Left colon (tissue), 2 donors: ENCODE measurements at places on chromosomes 4 and X. TPM values are rescaled to one million over a fixed set of nuclear protein-coding genes. Genes with fewer than 3 reads are reported as not detected.
A peak's percentile ranks its signal among the peaks of the same experiment; 100 is the strongest.

DNA sequence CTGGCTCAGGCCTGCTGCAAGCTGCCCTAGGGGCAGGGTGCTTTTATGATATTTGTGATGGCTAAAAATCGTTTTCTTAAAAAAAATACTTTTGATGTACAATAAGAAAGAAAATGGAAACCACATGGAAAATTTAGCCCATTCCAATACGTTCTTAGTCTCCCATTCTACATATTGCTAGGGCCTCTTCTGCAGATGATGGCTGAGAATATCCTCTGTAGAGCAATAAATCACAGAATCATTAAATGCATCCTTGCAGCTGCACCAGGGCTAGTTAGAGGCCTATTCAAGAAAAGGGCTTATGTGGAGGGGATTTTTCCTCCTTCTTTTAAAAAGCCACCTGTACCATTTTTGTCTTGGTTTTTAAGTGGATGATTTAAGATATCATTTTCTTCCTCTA lies 97.6 kb upstream of the C1GALT1C1 start:
- DNase-seq: no peak

DNA sequence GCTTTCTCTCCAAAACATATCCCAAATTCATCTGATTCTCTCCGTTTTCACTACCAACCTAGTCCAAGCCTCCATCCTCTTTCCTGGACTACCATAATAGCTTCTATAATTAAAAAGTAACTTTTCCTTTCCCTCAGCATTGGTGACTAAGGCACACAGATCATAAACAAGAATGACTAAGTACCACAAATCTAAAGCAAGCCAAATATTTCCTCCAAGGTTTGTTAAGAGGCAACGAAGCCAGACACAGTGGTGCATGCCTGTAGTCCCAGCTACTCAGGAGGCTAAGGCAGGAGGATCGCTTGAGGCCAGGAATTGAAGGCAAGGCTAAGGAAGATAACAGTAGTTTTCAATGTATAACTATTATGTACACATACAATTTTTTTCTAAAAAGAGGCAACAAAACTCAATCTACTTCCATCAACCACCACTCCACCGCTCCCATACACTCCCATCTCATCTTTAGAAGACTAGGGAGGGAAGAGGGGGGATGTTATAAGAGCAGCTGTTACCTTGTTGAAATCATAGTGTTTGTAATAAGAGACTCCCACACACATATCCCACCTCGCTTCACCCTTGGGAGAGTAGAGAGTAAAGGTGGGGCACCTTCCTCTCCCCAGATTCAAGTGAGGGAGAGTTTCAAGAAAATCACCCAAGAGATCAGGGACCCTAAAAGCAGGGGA lies 4.2 kb upstream of the JCHAIN start:
- DNase-seq: no peak

DNA sequence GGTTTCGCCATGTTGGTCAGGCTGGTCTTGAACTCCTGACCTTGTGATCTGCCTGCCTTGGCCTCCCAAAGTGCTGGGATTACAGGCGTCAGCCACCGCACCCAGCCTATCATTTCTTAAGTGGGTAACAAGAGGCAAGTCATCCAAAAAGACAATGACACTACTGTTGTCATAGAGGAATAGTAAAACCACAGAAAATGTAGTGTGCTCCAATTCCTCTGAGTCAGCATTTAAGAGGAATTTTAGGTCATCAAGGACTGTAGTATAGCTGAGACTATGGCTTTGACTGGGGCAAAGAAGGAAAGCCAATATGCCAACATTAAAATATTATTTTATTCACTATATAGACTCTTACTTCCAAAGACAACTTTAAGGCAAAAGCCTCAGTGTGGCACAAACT lies 48.4 kb downstream of the ATP8A1 start:
- no peak for DNase-seq

DNA sequence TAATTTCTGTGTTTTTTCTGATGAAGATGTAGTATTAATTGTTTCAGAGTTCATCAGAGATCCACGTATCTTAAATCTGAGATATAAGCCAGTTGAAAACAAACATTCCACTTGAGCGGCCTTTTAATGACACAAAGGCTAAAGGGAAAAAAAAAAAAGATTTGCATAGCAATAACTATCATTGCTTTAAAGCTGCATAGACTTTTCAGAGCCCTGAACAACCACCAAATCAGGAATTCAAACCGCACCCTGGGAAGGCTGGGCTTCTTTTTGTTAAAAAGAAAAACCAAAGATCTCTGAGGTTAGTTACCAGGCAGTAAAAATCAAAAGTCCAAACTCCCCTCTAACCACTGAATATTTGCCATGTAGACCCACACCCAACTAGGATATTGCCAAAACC lies 206.0 kb downstream of the HHIP start:
- DNase-seq: no peak

GRCh38 chrX:46305431-46305830 lies 239.8 kb downstream of the ZNF674 start:
- DNase-seq: no peak

GRCh38 chrX:49166914-49167739 lies 4.6 kb downstream of the MAGIX start:
- DNase-seq: peak; percentile 79

Gene TXK
- 1.8 TPM for total RNA-seq

DNA sequence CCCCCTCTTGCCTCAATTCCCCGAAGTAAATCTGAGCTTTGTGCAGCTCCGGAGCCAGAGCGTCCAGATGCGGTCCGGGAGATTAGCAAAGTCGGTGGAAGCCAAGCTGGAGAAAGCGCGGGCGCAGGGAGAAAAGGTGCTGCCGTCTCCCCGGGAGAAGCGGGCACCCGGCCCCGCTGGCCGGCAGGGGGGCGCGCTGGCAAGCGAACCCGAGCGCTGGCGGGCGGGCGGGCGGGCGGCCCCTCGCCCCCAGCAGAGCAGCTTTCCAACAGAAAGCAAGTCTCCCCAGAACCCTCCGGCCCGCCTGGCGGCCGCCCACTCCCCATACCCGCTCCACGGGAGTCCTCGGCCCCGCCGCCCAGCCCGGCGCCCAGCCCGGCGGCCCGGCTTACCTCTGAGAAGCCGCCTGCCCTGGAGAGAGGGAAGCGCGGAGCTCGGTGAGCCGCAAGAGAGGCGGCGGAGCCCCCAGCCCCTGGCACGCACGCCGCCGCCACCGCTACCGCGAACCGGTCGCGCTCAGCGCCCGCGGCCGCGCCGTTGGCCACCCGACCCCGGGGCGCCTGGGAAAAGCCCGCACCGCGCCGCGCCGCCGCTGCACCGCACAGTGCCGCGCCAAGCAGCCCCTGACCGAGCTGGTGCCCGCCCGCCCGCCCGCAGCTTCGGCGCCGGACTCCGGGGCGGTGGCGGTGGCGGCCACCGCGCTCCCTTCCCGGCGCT lies 529 bp upstream of the CITED1 start:
- no peak for DNase-seq

Gene FGF13
- 1.8 TPM for total RNA-seq

DNA sequence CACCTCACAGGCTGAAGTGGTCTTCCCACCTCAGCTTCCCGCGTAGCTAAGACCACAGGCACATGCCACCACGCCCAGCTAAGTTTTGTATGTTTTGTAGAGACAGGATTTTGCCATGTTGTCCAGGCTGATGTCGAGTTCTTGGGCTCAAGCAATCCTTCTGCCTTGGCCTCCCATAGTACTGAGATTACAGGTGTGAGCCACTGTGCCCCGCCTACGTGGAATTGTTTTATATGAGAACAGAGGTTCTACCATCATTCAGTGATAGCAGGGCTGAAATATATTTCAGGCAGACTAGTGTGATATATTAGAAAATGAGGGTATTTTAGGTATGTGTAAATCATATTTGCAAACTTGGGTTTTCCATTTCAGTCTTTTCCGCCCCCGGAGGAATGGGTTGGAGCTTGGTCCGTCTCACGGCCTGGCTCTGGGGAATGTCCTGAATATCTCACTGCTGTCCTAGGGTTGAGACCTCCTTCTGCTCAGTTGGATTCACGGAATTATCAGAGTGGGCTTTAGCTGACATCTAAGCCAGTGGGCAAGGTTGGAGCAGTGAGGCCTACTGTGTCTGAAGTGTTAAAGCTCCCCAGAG lies 19.9 kb downstream of the NSD2 start:
- no peak for DNase-seq

Gene ERAS
- not detected for total RNA-seq

- DNase-seq: peak; percentile 7
These were observed 40.8 kb downstream of the C4orf46 start for GRCh38 chr4:158630893-158631292.

Gene VEGFC
- 2.5 TPM for total RNA-seq

GRCh38 chr4:27055221-27055760 lies 194.7 kb downstream of the STIM2 start:
- DNase-seq: no peak

GRCh38 chr4:112348488-112349158 lies 51.5 kb downstream of the ALPK1 start:
- DNase-seq: no peak

Gene ADGRG2
- 0.45 TPM for total RNA-seq

GRCh38 chr4:133812236-133812635 lies 389.4 kb downstream of the PABPC4L start:
- DNase-seq: no peak

Gene BEX1
- 1.6 TPM for total RNA-seq

Gene TMEM271
- total RNA-seq: not detected

GRCh38 chr4:186902361-186902760 lies 178.7 kb upstream of the FAT1 start:
- peak; percentile 40 for DNase-seq

GRCh38 chr4:105305019-105305836 lies 158.6 kb downstream of the TET2 start:
- DNase-seq: no peak

- DNase-seq: no peak
These were observed 217.6 kb downstream of the PRR32 start for GRCh38 chrX:127037159-127037558.

GRCh38 chr4:137200322-137200721 lies 332.0 kb downstream of the PCDH18 start:
- no peak for DNase-seq

- DNase-seq: peak; percentile 40
These were observed at the start of gene GYG2 for GRCh38 chrX:2828344-2828958. Gene GYG2 (plus strand): TSS chrX:2828930. CDS start chrX:2830189, 1,259 bp downstream.

Gene CXCL8
- total RNA-seq: 1.8 TPM

Gene TCP11X1
- not detected for total RNA-seq
